ENCODE measurements at places on chromosomes 2 and 18.

GRCh38 chr2:196601430-196602306 lies 37.8 kb upstream of the CCDC150 start:
- peak; percentile 84 for DNase-seq

DNA sequence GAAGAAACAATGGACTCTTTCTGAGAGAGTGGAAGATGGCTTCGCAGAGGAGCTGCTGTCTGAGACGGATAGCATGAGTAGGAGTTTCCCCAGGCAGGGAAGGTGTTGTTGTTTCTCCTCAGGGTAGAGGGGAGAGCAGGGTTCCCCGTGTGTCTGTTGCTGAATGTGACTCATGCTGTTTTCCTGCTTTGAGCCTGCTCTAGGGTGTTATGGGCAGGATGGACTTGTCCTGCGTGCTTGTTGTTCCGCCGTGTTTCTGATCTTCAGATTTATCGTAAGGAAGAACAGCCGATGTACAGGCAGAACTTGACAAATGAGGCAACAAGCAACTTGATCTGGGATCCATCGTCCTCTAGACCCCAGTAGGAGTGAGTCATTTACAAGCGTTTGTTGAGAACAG lies 19.7 kb upstream of the MYCN start:
- no peak for DNase-seq

- DNase-seq, result no peak
These were observed 399.7 kb downstream of the CPS1 start for GRCh38 chr2:210956101-210956500.

DNA sequence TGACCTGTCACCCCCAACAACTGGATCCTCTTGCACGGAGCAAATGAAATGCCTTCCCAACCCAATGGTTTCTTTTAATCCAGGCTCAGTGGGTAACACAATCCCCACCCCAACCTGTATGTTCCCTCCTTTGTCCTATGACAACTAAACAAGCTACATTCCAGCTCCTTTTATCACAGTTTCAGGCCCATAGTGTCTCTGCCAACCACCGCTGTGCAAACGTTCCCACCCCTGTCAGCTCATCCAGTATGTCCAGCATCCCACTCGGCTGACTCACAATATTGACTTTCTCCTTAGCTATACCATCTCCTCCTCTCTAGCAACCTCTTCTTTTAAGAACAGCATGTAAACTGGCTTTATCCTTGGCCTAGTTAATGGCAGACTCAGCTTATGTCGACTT lies 117.9 kb upstream of the PPP1CB start:
- DNase-seq, result peak; percentile 79

Measured in RWPE1 (cell line).